ENCODE measurements at places on chromosomes 7 and 10.

DNA sequence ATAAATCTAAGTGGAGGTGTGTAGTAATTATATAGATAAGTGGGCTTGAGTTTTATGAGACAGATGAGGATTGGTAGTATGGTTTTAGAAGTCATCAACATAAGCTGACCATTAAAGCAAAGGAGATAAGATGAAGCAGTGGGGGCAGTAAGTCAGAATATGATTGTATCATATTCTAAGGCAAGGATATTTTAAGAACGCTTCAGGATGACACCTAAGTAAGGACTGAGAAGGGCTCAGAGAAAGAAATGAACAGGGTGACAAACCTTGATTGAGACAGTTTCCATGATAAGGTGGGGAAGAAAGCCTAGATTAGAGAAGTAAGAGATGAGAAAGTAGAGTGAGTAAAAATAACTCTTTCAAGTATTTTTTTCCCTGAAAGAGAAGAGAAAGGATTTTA, 567.2 kb downstream of the ATRNL1 start:
- no peak for DNase-seq

GRCh38 chr7:117993377-117994003, 120.2 kb upstream of the CTTNBP2 start:
- DNase-seq = peak; percentile 27

- DNase-seq = no peak
Measured at GRCh38 chr7:44111761-44112160, 7.6 kb downstream of the AEBP1 start.

- peak; percentile 0 for DNase-seq
Measured at GRCh38 chr7:71733107-71733870, 601.3 kb downstream of the GALNT17 start.

GRCh38 chr10:29007748-29008610, 280.9 kb upstream of the LYZL1 start:
- no peak for DNase-seq

- DNase-seq = no peak
Measured at GRCh38 chr10:33623669-33624068, 289.2 kb upstream of the NRP1 start.

DNA sequence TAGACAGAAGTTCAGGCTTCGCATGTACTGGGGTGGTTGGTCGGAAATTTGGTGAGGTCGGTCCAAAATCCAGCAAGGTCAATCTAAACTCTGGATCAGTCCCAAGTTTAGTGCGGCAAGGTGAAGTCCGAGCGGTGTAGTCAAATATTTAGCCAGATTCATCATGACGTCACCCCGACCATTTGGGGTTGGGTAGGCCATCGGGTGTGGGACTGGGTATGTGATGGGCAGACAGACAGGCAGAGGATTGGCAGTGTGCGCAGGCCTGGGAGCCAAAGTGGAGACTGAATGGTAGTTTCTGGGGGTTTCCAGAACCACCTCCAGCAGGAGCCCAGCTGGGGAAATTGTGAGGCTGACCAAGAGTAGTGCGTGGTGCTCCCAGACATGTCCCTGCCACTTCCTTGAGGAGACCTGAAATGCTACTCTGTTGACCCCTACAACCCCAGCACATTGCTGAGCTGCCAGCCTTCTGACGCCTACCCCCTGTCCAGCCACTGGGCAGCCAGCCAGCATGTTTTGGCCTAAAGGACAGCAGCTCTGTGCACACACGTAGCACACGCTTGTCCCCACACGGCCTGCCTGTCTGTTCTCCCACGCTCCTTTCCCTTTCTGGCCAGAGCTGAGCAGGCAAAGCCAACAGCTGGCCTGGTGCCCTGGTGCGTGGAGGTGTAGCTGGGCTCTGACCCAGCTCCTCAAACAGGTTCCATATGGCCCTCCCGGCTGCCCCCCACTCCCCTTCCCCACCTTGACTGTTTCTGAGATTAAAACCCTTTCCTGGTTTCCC, 55.9 kb downstream of the FAM241B start:
- DNase-seq = no peak

DNA sequence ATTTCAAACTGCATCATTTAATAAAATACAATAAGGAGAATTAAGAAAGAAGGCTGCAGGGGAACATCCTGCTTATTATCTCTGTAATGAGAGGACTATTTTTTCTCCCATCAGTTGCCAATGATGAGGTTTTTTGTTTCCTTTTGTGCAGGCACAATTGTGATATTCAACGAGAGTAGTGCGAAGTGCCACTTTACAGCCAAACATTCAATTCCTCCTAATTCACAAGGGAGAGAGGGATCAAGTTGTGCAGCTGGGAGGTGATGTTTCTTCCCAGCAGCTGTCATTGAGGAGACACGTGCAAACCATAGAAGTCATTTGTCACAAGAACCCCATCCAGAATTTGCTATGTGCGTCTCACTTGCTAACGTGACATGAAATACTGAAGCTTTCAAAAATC, 81.6 kb upstream of the ICA1 start:
- DNase-seq = no peak

GRCh38 chr10:72353965-72354355, 759 bp downstream of the DNAJB12 start:
- peak; percentile 56 for DNase-seq

- DNase-seq = no peak
Measured at GRCh38 chr7:1290026-1290678, 57.5 kb downstream of the UNCX start.

DNA sequence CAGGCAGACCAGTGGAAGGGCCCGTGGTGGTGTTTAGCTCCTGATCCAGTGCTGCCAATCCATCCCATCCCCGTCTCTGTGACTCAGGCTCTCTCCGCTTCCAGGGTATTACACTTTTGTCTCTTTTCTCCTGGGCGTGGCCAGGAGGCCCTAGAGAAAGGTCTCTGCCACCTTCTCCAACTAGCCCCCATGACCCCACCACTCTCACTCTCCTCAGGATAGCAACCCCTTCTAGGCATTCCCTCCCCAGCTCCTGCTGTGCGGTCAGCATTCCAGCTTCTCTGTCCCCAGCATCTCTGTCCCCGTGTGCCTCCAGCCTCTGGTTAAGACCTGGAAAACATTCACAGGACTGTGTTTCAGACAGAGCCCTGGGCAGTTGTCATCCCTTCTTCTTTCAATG, 36.2 kb upstream of the R3HCC1L start:
- DNase-seq = no peak

GRCh38 chr7:12162415-12163113, 48.5 kb upstream of the TMEM106B start:
- no peak for DNase-seq

DNA sequence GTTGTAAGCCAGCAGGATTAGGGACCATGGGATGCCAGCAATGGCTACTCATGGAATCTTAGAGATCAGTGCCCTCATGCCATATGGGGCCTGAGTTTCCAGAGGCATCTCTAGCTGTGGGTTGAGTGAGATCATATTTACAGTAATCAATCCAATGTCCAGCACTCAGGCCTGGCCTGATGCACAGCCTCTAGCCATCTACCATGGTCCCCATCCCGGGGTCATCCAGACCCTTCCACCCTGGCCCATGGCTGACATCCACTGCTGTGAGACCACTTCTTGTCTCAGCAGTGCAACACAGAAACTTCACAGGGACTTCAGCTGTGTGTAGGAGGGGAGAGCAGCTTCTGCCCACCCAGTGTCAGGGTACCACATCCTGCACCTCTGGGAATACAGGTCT, 6.5 kb upstream of the ADCY1 start:
- DNase-seq = no peak

GRCh38 chr10:21926949-21927348, 76.6 kb downstream of the DNAJC1 start:
- no peak for DNase-seq

DNA sequence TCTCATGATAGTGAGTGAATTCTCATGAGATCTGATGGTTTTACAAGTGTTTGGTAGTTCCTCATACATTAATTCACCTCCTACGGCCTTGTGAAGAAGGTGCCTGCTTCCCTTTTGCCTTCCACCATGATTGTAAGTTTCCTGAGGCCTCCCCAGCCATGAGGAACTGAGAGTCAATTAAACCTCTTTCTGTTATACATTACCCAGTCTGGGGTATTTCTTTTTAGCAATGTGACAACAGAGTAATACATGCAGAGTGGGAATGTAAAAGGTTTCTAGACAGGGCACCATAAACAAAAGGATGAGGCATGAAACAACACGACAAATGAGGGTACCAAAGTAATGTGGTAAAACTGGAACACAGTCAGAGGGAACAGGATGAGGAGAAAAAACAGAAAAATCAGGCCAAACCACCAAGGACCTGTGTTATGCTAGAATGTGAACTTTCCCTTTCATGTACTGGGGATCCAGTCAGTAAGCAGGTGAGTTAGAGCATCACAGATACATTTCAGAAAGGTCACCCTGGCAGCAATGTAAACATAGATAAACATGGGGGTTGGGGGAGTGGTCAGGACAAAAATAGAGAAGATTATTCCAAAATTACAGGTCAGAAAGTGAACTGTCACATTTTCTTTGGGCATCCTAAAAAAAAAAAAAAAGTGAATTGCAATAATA, 31.9 kb downstream of the ANKRD26 start:
- no peak for DNase-seq

GRCh38 chr7:90617442-90617841, 21.3 kb downstream of the CDK14 start:
- DNase-seq = no peak

- no peak for DNase-seq
Measured at GRCh38 chr10:125536236-125536635, 146.7 kb downstream of the TEX36 start.

GRCh38 chr7:151426441-151426903, 13.5 kb downstream of the CRYGN start:
- DNase-seq = no peak

- DNase-seq = no peak
Measured at GRCh38 chr7:80908360-80908797, 10.5 kb downstream of the SEMA3C start.

- peak; percentile 58 for DNase-seq
Measured at GRCh38 chr10:68871105-68871711, 29.9 kb upstream of the DDX50 start.

- DNase-seq = no peak
Measured at GRCh38 chr10:132909491-132910071, 32.8 kb downstream of the CFAP46 start.

GRCh38 chr10:86642499-86642898, 11.8 kb upstream of the OPN4 start:
- DNase-seq = no peak

DNA sequence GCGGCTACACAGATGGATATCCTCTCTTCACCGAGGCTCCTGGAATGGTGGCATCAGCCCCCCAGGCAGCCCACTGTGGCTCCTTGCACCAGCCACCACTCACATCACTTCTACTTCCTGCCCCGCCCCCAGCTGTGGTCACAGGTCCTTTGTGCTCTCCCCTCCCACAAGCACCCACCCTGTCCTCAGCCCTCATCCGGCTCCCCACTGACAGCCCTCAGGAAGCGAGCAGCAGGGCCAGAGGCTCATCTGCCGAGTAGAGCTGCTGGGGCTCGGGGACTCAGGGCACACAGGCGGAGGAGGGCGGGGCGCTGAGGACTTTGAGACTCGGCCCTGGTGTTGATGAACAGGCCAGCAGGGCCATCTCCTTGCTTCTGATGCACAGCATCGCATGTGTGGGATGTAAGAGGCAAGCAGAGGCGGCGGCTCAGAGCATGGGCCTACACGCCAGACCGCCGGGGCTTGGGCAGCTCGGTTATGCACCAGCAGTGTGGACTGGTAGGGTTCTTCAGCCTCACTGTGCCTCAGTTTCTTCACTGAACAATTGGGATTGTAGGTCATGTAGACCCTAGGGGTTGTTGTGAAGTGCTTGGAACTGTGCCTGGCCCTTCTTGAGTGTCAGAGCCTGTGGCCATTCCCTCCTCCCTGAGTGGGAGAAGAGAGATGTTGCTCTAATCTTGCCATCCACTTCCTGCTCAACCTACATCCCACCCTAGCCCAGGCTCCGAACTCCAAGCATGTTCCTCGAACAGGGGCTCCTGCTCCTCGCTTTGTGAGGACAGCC, at the start of gene PRF1:
PRF1 (minus strand) TSS at position 77 of the 784 bp plus-strand sequence. CDS start 1,839 bp downstream, outside the sequence.
- no peak for DNase-seq

- no peak for DNase-seq
Measured at GRCh38 chr7:18212308-18212707, 184.7 kb upstream of the PRPS1L1 start.

DNA sequence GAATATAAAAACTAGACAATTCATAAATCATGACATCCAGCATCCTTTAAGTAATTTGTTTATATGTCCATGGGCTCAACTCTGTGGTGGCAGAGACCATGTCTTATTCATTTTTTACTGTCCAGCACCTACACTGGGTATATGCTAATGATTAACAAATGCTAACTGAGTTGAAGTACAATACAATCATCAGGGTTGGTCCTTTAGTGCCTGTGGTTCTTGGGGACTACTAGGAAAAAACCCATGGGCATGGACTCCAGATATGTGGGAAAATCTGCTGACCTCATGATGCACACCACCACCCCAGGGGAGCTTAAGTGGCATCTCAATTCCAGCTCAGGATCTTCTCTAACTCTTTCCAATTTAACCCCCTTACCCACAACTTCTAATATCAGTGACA, 85.3 kb upstream of the YAE1 start:
- DNase-seq = no peak

DNA sequence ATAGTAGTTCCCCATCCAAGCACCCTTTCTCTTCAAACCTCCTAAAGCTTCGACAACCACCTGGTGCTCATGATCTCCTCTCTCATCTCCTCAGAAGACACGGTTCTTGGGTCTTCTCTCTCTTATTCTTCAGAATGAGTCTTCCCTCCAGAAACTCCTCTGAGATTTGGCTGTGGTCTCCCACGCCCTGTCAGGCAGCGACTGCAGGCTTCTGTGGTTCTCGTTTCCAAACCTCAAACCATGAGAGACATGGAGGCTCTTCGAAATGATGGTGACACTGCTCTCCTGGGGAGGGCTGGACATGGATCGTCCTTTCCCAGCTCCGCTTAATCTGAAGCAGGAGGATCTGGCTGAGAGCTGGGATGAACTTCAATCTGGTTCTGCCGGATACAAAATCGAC, 78.6 kb upstream of the PITRM1 start:
- DNase-seq = no peak

GRCh38 chr7:70091362-70091761, 493.1 kb downstream of the AUTS2 start:
- no peak for DNase-seq

GRCh38 chr10:123496996-123497660, 169.0 kb upstream of the GPR26 start:
- no peak for DNase-seq

DNA sequence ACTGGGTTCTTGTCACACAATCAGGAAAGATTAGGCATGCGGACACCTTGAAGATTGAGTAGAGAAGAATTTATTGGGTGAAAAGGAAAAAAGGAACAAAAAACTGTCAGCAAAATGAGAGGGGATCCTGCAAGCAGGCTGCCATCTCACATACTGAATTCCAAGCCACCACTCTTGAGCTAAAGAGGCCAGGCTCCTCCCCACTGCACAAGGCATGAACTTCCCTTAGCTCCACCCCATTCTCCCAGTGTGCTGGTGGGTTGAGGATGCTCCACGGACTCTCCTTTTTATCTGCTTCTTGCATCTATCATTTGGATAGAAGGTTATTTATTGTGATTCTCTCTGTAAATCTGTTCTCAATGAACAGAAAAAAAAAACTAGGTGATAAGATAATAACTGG, 79.6 kb downstream of the ANKRD7 start:
- no peak for DNase-seq

Measured in NCI-H510A treated with DMSO at 0.1 percent for 48 hours (cell line).